ENCODE measurements at places on chromosomes 5 and 9. TPM values are rescaled to one million over a fixed set of nuclear protein-coding genes. Genes with fewer than 3 reads are reported as not detected.

- DNase-seq: no peak
These were observed 89.7 kb downstream of the PPP2R2B start for GRCh38 chr5:146788898-146789297.

The RNF145 gene
- 49.2 TPM for total RNA-seq

GRCh38 chr5:80655231-80655774, 520 bp upstream of the DHFR start:
- DNase-seq: no peak

GRCh38 chr5:122180146-122180712, 50.9 kb downstream of the ZNF474 start:
- no peak for DNase-seq

DNA sequence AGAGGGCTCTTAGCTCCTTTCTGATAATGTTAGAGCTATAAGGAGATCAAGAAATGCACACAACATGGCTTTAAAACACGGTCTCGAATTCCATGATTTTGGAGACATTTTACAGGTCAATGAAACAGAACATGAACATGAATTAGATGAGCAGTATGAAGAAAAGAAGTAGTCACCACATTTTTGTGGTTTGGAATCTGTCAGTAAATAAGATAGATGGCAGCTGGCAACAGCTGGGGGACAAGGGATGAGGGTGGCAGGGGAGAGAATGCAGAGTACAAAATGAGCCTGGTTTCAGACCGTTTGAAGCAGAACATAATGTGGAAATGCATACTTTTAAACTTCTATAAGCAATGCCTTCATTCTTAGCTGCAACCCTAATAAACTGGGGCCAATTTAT, 107.1 kb downstream of the OXCT1 start:
- DNase-seq: no peak

GRCh38 chr9:109369285-109369684, 48.4 kb upstream of the EPB41L4B start:
- no peak for DNase-seq

The SPINK6 gene
- total RNA-seq: not detected

DNA sequence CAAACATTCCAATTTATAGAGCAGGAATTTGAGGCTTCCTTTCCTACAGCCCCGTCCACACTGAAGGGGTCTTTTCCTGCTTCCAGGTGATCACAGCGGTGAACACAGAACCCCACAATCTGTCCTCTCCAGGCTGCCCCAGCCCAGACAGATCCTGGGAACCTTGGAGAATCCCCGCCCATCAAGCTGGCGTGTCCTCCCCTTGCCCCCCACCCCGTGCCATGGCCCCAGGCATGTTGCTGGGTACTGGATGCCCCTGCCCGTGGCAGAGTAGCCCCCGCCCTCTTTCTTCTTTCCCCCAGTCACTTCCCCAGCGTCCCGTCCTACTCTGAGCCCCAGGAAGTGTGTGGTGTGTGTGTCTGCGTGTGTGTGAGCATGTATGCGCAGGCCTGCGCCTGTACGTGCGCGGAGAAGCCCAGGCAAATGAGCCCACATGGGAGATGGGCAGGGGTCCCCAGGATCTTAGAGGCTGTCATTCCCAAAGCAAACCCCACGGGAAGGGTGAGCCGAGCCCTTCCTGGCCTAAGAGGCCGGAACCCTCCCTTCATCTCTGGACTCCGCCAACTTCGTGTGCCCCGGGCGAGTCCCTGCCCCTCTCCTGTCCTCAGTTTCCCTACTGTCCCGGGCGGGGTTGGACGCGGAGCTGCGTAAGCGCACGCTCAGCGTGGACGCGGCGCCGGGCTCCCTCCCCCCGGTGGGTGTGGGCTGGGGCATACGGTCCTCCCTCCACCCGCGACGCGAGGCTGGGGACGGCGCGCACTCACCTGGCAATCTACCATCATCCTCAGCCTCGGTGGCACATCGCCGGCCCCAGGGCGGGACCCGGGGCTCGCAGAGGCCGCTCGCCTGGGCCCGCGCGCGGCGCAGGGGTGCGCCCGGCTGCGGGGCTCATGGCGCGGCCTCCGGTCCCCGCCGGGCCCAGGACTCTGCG, 15.2 kb downstream of the GBGT1 start:
- no peak for DNase-seq

DNA sequence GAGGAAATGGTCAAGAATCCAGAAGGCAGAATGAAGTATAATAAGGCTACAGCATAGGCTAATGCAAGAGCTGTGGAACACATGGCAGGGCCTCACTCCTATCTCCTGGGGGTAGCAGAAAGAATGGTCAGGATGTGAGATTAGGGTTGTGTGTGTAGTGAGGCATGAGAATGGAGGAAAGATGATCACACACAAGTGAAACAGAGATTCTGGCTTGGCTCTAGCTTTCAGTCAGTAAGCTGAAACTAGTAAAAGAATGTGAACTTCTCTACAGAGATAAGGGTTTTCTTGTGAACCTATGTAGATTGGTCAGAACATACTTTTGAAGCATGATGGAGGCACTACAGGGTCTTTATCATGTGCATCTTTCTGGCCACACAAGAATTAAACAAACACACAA, 298.8 kb downstream of the ASTN2 start:
- peak; percentile 33 for DNase-seq

DNA sequence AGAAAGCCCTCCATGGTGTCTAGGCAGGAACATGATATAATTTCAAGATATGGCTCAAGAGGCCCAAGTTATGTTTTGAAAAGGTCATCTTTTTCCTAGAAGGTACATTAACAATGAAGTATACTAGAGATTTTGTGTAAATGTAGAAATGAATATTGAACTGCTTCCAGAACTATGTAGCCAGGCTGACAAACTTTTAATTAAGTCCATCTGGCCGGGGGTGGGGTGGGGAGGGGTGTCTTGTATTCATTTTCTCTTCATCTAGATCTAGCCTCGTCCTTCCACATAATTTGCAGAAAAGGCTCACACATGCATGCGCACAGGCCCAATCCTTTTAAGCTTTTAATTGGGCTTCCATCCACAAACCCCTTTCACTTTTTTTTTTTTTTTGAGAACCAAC, 323.3 kb downstream of the ARL15 start:
- DNase-seq: no peak

The PCA3 gene
- not detected for total RNA-seq

GRCh38 chr9:20256284-20256948, 365.9 kb downstream of the MLLT3 start:
- DNase-seq: no peak

The PCDHB13 gene
- total RNA-seq: 0.05 TPM

- no peak for DNase-seq
These were observed 460.8 kb downstream of the TAF11L14 start for GRCh38 chr5:18095061-18095460.

- DNase-seq: no peak
These were observed 64.5 kb downstream of the PAM start for GRCh38 chr5:102819634-102820033.

The SLC6A18 gene
- not detected for total RNA-seq

The LCN2 gene
- total RNA-seq: not detected

DNA sequence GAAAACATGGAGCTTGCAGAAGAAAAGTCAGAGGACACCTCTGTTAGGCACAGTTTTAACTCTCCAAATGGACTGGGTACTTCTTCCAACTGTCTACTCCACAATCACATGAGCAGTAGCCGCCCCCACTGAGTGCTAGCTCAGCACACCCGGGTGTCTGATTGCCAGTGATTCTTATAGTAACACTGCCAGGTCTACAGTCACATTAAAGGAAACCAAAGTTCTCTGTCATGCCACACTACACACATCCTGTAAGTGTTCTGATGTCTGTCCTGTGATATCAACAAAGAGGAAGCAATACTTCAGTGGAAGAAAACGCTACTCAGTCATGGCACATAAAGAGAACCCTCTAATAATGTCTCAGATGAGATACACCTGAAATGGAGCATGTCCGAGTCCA, at the start of gene HAVCR2:
Gene HAVCR2 (minus strand): TSS at position 69 of the 400 bp plus-strand sequence. CDS start 61 bp downstream, at position 8.
- DNase-seq: peak; percentile 83

DNA sequence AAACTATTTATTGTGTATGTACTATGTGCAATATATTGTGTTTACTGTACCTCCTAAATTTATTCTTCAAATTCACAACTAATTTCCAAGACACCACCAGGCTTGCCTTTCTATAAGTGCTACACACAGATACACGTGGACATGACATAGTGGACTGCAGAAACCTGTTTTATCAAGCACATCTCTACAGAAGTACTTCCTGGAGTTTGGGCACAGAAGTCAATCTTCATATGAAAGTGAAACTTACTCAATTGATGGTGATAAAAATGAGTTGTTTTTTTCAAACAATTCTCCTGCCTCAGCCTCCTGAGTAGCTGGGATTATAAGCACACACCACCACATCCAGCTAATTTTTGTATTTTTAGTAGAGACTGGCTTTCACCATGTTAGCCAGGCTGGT, 57.6 kb downstream of the NLN start:
- no peak for DNase-seq

- no peak for DNase-seq
These were observed 41.6 kb upstream of the SLC12A7 start for GRCh38 chr5:1153428-1153827.

The FOXD4L5 gene
- 0.21 TPM for total RNA-seq

The SCGB3A1 gene
- total RNA-seq: not detected

GRCh38 chr9:134778841-134779411, 101.7 kb upstream of the FCN2 start:
- DNase-seq: no peak

DNA sequence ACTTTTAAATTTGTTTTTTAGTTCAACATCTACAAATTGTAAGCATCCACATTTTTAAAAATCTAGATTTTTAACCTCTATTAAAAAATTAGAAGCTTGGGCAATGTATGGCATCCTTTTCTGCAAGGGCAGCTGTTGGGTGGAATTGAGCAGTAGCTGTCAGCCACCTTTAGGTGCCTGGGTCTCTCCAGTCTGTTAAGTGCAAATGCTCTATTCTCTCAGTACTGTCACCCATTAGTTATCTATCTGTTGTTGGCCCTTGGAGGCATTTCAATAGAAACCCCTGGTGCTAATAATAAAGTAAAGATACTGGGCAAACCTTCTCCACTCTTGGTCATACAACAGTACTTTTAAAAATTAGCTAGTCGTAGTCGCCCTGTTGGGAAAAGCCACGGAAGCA, 63.6 kb downstream of the PIP5K1B start:
- no peak for DNase-seq

DNA sequence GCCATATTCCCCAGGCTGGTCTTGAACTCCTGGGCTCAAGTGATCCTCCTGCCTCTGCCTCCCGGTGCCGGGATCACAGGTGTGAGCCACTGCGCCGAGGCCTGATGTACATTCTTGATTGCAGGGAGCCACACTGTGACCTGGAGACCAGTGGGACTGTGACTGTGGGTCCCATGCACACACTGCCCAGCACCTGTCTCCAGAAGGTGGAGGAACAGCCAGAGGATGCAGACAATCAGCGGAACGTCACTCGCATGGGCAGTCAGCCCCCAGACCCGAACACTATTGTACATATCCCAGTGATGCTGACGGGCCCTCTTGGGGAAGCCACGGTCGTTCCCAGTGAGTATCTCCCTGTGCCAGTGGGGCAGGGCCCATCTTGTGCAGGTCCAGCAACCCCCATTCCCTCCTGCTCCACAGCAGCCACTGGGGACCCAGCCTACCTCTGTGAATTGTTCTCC, 147.3 kb downstream of the CACNA1B start:
- no peak for DNase-seq

The TMEM252 gene
- total RNA-seq: not detected

DNA sequence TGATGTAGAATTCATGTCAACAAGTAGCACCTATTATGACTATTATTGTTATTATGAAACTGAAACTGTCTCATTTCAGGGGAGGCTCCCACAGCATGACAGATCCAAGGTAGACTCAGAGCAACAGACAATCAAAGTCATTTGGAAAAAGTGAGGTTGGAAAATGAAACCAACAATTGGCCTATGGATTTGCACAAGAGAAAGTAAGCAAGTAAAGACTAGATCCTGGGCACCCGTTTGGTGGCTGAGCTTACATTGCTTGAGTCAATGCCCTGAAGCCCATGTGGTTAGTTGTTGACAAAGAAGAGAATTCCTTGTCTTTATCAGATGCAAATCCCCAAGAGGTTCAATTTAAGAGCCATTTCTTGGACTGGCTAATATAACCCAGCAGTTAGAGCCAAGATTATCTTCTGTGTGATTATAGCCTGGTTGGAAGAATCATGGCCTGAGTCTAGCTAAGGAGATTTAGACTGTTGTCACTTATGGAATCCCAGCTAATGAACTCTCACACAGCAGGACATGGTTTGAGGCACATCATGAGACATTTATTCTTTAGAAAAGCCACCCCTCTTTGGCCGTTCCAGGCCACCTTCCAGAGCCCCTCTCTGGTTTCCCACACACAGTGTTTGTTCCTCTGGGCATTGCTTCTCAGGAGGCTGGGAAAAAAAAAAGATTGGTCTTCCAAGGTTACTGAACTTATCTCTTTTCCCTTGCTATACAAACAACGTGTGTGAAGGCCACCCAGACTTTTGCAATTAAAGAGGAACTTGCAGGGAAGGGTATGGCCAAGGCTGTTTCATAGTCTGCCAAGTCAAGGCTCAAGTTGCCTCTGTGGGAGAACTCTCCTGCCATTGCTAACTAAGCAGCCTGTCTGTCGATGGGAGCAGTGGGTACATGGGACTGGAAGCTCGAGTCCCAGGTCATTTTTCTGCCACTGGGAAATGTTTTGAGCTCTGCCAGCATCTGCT, 399.5 kb downstream of the ENC1 start:
- no peak for DNase-seq

DNA sequence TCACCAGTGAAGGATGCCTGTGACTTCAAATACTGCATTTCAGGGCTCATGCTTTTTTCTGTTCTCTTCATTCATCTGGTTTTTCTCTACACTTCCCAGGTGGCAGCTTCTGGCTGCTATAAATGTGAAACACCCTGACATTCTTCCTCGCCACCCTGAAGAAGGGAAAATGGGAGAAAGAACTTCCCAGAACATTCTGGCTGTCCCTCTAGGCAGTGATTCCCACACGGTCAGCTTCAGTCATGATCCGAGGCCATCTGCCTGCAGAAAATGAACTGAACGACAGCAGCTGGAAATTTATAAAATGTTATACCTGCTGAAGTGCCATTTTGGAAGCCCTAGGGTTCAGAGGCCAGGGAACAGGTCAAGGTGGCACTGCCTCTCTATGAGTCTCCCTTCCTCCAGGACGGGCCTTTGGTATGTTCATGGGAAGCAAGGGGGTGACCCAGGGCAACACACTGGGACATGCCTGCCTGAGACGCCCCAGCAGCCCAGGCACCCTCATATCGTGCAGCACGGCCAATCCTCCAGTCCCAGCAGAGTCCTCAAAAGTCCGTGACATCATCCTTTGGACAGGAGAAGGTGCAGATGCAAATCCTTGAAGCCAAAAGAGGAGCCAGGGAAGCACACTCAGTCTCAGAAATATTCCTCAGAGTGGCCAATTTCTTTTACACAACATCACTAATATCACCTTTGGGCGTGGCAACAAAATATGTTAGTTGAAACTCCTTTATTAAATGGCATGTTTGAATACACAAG, 107.1 kb downstream of the SEMA5A start:
- DNase-seq: no peak

The POLR1E gene
- 48.7 TPM for total RNA-seq

The FGF10 gene
- not detected for total RNA-seq

Measured in GM12878 (cell line).